ENCODE measurements at places on chromosomes 2 and 18.

GRCh38 chr2:156366753-156367152, 34.2 kb upstream of the NR4A2 start:
- no peak for DNase-seq

DNA sequence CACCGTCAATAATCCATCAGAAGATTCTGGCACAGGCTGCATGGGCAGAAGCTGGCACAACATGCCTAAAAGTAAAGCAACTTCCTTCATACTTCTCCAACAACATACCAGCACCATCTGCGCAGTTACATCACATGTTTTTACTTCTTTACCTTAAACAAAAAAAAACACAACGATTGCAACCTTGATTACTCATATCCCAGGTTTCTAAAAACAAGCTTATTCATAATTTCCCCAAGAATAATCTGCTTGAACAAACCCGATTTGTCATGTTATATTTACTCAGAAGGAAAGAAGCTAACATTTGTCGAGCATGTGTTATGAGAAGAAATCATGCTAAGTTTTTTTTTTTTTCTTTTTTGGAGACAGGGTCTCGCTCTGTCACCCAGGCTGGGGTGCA, 54.7 kb downstream of the THADA start:
- DNase-seq: no peak

DNA sequence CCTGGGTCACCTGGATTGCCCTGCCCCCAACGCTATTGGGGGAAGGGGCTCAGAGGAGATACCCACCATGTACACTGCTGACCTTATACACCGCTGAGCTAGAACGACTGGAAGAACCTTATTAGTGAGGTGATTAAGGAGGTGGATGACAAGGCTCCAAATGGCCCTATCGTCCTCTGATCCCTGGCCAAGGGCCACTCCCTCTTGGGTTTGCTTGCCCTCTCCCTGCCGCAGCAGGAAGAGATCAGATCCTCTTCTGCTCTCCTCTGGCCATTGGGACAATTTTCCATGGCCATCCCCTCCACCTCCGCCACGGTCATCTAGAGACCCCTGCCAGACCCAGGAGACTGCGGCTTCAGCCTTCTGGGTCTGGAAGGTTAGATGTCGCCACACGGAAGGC, 1.2 kb downstream of the ZNF514 start:
- DNase-seq: no peak

DNA sequence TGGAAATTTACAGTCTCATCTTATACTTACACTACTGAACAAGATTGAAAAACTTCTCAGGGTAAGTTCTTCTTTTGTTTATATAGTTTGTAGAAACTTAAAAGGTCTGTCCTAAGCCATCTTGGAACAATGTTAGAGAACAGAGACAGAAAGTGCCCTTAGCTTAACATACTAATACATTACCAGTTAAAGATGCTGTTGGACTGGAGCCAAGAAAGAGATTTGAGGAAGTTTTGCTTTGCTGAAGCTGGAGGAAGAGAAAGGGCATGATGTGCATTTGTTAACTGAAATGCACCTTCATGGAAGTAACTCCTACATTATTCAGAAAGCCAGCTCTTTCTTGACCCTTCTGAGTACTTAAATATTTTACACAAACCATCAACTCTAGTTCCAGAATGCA, 66.5 kb upstream of the TNFRSF11A start:
- DNase-seq: no peak

DNA sequence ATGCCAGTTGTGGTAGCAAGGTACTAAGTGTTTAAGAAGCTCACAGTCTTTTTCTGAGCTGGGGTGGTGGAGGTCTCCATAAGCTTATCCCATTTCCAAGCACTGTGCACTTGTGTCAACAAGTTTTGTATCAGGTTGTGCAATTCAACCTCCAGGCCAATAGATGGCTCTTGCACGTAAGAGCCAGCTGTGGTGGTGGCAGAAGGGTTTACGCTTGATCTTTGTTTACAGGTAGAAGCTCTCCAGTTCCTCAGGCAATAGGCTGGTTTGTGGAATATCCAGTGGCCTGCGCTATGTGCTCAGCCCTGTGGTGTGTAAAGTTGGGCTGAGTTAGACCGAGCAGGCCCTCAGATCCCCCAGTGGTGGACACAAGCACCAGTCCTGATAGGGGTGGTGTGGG, 89.7 kb upstream of the CNTNAP5 start:
- DNase-seq: no peak

DNA sequence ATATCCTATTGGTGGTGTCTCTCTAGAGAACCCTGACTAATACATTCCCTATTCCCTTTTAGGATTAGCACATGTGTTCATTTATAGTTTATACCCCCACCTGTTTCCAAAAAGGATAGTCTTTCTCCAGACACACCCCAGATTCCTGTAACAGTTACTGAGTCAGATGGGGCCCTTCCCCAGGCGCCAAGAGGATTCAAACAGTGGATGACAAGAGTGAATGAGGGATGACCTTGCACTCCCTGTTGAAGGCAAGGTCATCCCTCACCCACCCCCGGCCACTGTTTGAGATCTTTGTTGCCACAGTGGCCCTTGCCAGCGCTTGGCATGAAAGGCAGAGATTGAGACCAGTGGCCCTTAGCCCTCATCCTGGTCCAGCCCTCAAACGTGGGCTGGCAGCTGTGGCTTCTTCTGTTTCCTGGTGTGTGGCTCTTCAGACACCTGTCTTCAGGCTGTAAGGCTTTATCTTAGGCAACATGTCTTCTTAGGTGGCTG, 15.3 kb upstream of the REEP1 start:
- DNase-seq: no peak

- no peak for DNase-seq
Observed at GRCh38 chr2:50875561-50875960, 156.4 kb downstream of the NRXN1 start.

GRCh38 chr2:112150447-112150846, 12.3 kb downstream of the FBLN7 start:
- DNase-seq: no peak
